ENCODE measurements at places on chromosomes 7 and 10.

DNA sequence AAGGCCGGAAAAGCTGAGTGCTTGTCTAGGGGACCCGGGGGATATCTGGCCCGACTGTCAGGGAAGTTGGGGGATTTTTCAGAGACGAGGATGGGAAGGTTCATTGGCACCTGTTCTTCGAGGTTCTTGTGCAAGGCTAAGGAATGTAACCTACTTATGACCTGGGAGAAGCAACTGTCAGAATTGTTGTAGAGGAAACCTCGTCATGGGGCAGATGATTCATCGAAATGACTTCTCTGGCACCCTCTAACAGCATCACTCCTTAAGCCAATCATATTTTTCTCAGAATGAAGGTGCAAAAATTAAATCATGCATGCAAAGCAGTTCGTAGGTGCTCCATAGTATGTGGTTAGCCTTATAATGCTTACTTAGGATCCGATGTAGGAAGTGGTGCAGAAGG lies 58.6 kb downstream of the PLXDC2 start:
- peak; percentile 27 for DNase-seq

DNA sequence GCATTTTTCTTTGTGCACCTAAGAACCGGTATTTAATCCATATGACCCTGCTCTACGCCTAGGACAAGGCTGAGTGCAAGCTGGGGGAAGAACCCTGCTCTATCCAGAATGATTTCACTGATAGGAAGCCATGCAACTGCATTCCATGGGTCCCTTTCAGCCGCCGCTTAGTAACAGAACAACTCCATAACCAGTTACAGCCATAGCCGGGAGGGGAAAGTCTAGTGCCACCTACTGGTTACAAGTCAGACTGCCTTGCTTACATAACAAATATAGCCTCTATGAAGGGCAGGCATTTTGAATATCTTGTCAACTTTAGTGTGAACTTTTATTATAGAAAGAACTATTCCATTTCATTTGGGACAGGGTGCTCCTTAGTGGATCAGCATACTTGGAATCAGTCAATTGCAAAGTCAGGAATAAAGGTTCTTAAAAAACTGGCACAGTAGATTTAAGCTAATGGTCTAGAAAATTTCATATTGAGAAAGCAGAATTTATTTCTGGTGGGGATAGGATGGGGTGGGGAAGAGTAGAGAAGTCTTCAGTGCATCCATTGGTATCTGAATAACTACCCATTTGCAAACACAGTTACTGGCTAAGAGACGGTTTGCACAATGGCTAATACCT lies 521.7 kb downstream of the ADRA2A start:
- DNase-seq, result peak; percentile 57

GRCh38 chr10:47248386-47249090 lies 51.5 kb upstream of the GDF10 start:
- no peak for DNase-seq

- DNase-seq, result no peak
These were observed 495.7 kb upstream of the TPK1 start for GRCh38 chr7:145331522-145331921.

GRCh38 chr10:6770846-6771245 lies 190.8 kb upstream of the PRKCQ start:
- no peak for DNase-seq

- no peak for DNase-seq
These were observed 3.1 kb downstream of the ABLIM1 start for GRCh38 chr10:114654822-114655575.

- DNase-seq, result no peak
These were observed 57.9 kb downstream of the ZNF438 start for GRCh38 chr10:30973737-30974136.

DNA sequence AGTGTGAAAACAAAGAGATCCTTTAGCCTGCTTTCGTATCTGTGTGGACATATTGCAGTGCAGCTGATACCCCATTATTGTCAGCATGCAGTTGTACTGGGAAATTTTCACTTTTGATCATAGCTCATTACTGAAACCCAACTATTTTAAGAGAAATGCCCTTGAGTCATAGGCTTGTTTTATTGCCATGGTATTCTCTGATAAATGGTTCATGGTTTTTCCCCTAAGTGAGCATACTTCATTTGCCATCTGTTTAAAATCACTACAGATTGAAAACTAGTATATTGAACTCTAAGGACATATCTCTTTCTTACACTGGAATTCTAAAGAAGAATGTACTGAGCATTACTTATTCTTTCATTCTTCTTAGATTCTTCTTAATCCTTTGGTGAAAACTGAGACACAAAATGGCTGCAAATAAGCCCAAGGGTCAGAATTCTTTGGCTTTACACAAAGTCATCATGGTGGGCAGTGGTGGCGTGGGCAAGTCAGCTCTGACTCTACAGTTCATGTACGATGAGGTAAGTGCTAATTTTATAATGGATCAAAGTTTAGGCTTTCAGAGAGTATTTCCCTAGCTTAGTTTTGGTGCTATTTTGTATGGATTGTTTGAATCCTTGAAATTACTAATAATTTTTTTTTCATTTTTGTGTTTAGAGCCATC lies 63.0 kb downstream of the RALA start:
- DNase-seq, result peak; percentile 20

DNA sequence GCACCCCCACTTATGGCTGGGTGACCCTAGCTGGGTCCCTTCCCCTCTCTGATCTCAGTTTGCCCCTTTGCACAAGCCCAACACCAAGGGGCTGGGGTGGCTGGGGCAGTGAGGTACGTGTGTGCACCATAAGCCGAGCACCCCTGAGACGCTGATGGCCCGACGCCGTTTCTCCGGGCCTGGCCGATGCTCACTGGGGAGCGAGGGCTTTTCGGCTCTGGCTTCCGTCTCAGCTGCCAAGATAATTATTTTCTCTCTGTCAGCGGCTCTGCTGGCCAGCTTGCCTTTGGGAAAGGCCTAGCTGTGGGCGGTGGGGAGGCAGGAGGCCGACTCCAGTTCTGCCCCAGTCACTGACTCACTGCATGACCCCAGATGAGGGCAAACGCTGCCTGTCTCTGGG lies 91.0 kb downstream of the ZMIZ1 start:
- DNase-seq, result peak; percentile 29

DNA sequence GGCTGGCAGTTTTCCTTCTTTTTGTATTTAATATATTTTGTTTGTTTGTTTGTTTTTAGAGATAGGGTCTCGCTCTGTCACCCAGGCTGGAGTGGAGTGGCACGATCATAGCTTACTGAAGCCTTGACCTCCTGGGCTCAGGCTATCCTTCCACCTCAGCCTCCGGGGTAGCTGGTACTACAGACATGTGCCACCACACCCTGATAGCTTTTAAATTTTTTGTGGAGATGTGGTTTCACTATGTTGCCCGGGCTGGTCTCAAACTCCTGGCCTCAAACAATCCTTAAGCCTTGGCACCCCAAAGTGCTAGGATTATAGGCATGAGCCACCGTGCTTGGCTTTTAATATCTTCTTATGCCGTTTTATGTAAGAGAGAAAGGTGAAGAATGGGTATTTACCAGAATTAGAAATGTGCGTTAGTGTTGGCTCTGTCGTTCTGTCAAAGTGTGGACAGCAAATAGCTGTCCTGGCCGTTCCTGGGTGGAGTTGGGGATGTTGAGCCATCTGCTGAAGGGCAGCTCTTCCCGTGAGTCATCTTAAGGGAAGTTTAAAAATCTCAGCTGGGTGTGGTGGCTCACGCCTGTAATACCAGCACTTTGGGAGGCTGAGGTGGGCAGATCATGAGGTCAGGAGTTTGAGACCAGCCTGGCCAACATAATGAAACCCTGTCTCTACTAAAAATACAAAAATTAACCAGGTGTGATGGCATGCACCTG lies 14.8 kb downstream of the OGDH start:
- DNase-seq, result peak; percentile 94

All from inflammatory macrophage treated with lipopolysaccharide for 4 hours (primary cell).